ENCODE measurements at places on chromosomes 7 and 10.
A peak's percentile ranks its signal among the peaks of the same experiment; 100 is the strongest.

DNA sequence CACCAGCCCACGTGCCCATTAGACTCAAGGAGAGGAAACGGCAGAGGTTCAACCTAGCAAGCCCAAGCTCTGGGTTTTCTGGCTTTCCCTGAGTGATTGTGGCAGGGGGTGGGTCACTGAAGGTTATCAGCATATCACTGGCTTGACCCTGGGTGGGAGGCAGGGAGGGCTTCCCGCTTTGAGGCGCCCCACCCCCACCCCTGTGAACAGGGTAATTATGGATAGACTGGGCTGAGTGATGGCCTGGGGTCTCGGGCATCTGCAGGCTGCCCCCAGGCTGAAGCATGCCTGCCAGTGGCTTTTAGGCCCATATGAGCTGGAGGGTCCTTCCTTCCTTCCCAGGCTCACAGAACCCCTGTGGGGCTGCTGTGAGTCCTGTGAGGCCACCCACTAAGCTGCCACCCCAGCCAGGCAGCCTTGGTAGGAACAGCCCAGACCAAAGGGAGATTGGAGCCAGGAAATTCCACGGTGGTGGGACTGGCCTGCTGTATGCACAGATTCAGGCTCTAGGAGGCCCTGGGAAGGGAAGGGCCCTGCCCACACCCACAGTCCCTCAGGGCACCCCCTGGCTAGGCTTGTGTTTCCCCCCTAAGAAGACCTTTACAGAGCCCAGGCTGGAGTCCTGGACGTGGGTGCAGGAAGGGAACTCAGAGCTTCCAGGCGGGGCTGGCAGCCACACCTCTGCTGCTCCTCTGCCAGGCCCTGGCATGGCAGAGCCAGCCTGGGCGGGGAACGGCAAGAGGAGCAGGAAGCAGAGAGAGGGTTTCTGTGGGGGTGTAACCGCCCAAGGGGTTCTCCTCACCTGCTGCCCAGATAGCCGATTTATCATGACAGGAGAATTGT is 33.1 kb downstream of the GPRIN2 start:
- DNase-seq = peak; percentile 98

DNA sequence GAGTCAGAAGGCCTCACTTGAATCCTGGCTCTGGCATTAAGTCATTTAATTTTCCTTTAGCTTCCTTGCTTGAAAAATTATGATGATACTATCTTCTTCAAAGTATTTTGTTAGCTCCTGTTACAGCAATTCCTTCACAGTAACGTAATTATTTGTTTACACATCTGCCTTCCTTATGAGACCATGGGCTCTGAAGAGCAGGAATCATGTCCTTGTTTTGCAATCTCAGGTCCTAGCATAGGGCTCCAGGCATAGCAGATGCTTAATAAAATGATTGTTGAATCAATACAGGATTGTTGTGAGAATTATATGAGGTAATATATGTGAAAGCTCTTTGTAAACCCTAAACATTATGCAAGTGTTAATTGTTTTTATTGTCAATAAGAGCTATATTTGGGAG is 25.5 kb downstream of the KLHDC10 start:
- DNase-seq = no peak

GRCh38 chr10:67935223-67935622 is 50.8 kb downstream of the SIRT1 start:
- no peak for DNase-seq

DNA sequence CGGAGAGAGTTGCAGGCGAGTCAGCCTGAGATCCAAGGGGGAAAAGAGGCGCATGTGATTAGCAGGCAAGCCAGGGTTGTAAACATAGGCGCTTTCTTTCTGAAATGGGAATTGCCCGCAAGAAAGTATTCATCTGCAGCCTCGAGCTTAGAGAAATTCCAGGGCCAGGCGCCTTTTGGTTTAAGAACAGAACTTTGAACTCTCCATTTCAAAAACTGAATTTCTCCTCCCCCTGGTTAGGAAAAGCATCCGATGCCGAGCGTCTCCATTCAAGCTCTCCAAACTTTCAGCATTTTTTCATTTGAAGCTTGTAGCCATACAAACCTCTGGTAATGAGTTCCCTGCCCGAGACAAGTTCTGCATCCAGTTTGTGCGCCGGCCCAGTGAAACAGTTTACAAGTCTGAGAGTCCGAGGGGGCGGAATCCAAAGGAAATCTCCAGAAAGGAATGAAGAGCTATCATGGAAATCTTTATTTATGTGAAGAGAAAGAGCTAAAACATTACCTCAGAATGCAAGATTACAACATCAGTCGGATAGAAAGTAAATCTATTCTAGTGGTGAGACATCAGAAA is 69.9 kb downstream of the FAM204A start:
- DNase-seq = no peak

DNA sequence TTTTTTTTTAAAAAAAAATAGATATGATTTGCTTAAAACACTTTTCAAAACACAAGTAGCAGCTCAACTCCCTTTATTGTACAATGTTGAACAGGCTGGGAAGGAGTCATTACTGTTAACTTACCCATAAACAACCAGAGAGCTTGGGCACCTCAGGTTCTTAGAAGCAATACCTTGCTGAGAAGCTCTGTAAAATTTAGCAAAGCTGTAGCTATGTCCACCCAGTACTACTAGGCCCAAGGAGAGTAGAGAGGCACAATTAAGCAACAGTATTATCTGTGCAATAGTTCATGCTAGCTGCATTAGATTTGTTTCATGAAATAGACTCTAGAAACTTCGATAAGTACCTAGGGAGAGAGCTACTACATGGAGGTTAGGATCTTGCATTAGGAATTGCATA is 32.0 kb downstream of the SEMA3A start:
- no peak for DNase-seq

- no peak for DNase-seq
These were observed 42.8 kb upstream of the MKLN1 start for GRCh38 chr7:131284702-131285419.

DNA sequence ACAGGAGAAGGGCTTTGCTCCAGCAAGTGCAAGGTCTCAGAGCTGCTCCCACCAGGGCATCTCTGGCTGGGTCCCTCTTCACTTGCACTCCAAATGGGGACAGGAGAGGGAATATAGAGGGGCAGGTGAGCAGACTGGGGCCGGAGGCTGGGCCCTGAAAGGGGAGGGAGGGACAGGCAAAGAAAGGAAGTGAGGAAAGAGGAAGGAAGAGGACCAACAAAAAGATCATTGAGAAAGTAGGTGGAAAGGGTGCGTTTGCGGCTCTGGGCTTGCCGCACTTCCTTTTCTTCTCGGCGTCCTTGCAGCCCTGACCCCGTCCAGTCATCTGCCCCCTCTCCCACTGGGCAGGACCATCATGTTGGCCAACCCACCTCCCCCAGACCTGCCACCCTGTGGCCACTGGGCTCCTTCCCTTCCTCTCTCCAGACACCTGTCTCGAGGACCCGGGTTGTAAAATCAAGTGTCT is 14.0 kb downstream of the ITPRIP start:
- DNase-seq = no peak
